AG04450 (cell line): ENCODE measurements at places on chromosomes 1 and 21.
A peak's percentile ranks its signal among the peaks of the same experiment; 100 is the strongest.

GRCh38 chr21:32520875-32521735 lies 64.2 kb downstream of the TCP10L start:
- peak; percentile 91 for DNase-seq

DNA sequence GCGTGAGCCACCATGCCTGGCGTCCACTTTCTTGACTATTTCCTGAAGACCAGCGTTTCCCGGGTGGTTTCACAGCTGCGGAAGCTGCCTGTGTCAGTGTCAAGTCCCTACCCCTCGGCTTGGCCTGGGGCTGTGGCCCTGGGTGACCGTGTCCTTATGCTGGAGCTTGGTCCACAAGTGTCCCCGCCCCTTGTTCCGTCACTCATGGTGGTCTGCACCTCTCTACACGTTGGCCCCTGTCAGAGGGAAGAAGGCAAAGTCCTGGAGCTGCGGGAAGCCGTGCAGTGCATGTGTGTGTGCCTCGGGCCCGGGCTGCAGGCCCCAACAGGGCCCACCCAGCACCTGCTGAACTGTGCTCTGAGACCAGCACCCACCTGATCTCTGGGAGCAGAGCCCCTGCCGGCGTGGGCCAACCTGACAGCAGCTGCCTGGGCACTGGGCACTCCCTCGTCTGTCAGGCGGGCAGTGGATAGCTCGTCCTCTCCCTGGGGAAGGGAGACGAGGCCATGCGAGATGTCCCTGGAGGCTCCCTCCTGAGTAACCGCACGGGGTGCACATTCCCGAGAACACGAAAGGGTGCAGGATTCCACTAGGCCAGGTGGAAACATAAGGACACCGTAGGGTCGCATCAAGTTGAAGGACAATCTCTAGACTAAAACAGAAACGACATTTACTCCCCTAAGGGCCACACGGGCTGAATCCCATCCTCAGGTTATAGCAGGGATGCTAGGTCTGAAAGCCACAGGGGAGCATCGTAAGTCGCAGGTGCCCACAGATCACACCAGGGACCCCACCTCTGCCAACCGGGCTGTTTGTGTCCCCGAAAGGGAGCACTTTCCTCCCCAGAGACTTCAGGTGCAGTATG lies 2.4 kb upstream of the C1orf159 start:
- DNase-seq: no peak

GRCh38 chr1:31976401-31976800 lies 37.3 kb upstream of the KHDRBS1 start:
- no peak for DNase-seq

DNA sequence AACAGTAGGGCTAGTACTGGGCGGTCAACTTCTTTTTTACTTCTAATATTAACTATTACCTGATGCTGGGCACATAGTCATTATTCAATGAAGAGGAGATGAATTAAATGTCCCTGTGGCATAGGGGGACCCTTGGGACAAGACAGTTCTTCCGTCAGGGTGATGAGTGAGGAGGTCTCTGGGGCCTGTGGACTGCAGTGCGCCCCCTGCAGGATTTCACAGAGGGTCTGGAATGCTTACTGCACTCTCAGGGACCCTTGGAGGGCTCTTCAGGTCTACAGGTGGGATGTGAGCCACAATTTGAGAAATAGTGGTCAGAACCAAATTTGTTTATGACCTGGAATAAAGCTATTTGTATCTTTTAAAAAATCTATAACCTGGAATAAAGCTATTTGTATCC lies 149.4 kb downstream of the FAM78B start:
- no peak for DNase-seq

- DNase-seq: no peak
These were observed 363.5 kb upstream of the DUSP10 start for GRCh38 chr1:222105393-222105737.

- no peak for DNase-seq
These were observed 2.0 kb upstream of the RCSD1 start for GRCh38 chr1:167627865-167628641.

DNA sequence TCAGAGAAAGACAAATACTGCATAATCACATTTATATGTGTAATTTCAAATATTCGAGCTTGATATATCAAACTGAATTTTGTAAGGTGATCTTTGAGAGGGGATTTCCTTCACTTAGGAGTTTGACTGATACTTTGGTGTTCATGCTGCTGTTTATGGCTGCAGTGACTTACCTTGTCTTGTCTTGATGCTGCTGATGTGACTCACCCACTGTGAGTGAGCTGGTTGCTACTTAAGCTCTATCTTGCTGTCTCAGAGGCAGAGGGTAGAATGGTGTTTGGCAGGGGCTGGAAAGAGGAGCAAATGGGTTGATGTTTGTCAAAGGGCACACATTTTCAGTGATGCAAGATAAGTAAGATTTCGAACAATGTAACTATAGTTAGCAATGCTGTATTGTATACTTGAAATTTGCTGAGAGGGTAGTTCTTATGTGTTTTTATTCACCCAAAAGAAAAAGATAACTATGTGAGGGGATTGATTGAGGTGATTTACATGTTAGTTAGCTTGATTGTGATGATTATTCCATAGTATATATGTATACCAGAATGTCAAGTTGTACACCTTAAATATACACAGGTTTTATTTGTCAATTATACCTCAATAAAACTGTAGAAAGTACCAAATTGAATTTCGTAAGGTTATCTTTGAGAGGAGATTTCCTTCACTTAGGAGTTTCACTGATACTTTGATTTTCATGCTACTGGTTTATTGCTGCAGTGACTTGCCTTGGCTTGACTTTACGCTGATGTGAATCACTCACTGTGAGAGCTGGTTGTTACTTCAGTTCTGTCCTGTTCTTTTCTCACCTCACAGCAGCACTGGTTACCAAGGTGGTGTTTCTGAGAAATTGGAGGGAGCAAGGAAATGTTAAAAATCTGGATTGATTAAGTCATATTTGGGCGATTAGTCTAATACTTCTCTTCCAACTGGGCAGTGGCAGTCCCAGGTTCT lies 94.5 kb upstream of the SLC5A9 start:
- DNase-seq: no peak

DNA sequence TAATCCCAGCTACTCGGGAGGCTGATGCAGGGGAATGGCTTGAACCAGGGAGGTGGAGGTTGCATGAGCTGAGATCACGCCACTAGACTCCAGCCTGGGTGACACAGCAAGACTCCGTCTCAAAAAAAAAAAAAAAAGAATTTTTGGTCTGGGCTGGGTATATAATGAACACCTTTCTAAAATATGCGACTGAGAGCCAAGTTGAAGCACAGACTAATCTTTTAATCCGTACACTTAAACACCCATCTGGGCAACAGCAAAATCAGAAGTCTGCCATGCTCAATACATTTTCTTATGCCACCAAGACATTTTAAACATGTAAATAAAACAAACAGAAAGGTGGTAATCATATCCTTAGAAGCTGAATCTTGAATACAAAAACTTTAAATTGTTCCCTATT lies 31.6 kb upstream of the ABCB10 start:
- no peak for DNase-seq

DNA sequence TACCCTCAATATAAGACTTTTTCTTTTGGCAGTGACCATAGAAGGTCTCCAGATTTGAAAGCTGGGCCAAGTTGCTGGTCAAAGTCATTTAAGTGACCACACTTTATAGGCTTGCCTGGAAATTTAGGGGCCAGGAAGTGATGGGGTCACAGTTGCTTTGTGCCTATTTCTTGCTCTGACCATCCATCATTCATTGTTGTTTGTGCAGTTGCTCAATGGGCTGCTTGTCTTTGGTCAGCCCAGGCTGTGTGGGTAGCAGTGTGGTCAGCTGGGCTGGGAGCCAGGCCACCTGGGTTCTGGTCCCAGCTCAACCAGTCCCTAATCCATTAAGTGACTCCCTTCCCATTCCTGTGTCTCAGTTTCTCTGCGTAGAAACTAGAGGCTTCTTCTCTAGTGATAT lies 2.1 kb upstream of the OTUD7B start:
- DNase-seq: no peak

GRCh38 chr1:48873944-48874343 lies 97.3 kb upstream of the BEND5 start:
- no peak for DNase-seq

GRCh38 chr1:156319664-156320063 lies 18.4 kb downstream of the CCT3 start:
- no peak for DNase-seq

DNA sequence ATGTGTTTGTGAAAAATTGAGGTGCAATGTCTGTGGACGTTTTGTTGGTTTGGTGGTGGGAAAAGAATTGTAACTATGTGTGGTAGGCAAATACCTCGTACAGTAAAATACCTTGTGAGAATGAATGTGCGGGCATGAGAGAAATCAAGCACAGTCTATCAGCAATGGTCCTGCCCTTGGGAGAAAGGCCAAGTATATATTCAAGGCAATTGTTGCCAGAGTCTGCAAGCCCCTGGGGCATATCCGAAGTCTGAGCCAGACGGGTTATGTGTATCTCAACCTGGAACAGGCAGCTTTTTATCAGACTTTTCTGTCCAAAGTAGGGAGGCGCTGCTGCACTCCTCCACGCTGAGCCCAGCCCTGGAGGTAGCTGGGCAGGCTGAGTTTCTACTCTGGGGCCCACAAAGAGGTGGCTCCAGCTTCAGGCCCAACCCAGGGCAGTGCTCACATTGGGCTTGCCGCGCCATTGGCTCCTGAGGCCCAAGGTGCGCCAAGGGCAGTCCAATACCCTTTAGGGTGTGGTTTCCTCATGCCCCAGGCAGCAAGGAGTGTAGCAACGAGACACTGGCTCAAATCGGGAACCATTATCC lies 9.4 kb upstream of the GNL2 start:
- no peak for DNase-seq

GRCh38 chr1:11334261-11334804 lies 61.3 kb downstream of the UBIAD1 start:
- DNase-seq: no peak

DNA sequence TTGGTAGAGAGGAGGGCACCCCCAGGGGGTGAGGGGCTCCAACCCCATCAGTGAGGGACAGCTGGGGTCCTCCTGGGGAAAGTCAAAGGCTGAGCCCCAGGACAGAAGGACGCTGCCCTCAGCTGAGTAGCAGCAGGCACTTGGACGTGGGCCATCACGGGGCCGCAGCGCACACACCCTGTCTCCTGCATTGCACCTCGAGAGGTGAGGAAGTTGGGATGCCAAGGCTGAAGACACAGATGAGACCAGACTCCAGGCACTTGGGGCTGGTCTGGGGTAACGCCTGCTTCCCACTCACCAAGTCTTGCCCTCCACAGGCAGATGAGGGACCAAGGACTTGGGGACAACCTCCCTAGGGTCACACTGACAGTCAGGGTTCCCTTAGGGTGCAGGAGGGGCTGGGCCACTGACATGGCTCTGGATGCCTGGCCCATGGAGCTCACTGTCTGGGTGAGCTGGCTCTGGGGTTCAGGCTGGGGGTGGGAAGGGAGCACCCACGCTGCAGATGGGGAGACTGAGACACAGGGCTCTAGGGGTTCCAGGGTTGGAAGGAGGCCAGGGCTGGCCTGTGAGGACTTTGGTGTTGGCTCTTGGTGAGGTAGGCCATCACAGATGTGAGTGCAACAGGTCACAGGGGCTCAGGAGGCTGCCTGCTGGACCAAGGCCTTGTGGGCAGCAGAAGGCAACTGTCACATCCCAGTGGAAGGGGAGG lies 16.6 kb upstream of the ZNF678 start:
- DNase-seq: no peak
